ENCODE measurements at places on chromosomes 7 and 10.

- DNase-seq, result no peak
These were observed 10.5 kb downstream of the DDX56 start for GRCh38 chr7:44563171-44563679.

- no peak for DNase-seq
These were observed 331.1 kb downstream of the KIF20B start for GRCh38 chr10:90032519-90032918.

DNA sequence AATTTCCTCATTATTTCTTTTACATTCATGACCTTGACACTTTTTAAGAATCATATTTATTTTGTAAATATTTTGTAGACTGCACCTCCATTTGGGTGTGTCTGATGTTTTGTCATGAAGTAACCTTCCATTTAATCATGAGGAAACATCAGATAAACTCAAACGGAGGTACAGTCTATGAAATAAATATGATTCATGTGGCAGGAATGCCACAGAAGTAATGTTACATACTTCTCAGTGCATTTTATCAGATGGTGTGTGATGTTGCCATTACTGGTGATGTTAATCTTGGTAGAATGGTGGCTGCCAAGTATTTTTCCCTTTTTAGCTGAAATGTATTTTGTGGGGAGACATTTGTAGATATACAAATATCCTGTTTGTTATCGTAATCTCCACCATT is 64.9 kb downstream of the ZNF37A start:
- no peak for DNase-seq

DNA sequence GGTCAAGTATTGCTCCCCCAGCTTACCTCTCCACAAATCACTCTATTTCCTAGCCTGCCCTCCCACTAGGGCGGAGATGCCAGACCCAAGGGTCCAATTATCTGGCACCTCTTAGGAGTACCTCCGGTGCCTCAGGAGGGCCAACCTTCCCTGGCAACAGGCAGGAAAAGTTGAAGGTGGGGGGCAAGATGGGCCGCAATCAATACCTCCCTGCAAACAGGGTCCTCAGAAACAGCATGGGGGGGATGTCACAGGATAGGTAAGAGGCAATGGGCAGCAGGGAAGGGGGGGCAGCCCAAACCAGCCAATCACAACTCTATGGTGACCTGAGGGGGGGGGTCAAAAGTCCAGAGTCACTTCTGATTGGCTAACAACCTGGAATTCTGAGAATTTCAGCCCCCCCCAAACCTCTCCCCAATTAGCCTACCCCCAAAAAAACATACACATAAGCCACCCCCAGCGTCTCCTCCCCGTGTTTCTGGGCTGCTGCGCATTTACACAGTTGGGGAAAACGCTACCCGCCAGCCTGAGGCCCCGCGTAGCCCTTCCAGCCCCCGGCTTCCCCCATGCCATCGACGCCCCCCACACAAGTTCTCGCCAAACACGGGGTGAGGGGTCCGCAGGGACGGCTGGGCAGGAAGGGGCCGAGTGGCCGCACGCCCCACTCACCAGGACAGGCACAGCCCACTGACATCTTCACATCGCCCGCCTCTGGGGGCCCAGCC is 589 bp downstream of the LDB1 start:
- DNase-seq, result peak; percentile 39

- DNase-seq, result no peak
These were observed 45.5 kb upstream of the RHOBTB1 start for GRCh38 chr10:60989400-60989876.

DNA sequence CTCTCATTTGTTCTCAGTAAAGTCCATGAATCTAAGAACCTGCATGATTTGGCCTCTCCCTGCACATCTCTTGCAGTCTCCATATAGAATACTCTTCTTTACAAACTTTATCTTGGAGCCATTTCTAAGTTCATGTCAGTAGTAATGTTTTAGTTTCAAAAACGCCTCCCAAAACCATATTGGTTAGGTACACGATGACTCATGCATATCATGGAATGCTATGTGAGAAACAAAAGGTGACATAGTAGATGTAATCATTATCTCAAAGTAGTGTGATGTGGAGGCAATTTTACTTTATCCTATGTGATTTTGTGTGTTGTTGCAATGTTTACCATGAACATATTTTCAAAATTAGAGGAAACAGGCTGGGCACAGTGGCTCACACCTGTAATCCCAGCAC is 520.7 kb downstream of the KCNMA1 start:
- no peak for DNase-seq

GRCh38 chr10:114576716-114577115 is 81.4 kb downstream of the ABLIM1 start:
- no peak for DNase-seq

GRCh38 chr7:101993311-101993710 is 175.9 kb downstream of the CUX1 start:
- DNase-seq, result no peak

DNA sequence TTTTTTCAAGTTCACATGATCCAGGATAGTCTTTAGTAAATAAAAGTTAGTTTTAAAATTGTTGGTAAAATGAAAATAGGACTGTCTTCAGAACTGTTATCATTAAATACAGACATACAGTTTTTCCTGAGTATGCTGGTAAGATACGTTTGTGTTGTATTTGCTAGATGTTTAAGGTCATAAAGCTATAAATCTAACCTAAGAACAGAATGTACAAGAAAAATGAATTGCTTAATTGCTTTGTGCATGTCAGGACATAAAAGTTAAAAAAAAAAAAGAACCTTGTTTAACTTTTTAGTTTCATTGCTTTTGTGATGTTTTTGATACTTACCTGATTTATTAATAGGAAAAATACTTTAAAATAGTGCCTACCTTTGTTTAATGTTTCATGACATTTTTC is 29.2 kb upstream of the CLDN4 start:
- no peak for DNase-seq

- no peak for DNase-seq
These were observed 60.8 kb downstream of the TSPAN12 start for GRCh38 chr7:120797026-120797645.

Data from NCI-H524 (cell line).